ENCODE measurements at places on chromosomes 6 and 20.

GRCh38 chr20:33927724-33928123, 66.0 kb upstream of the RALY start:
- no peak for DNase-seq

- DNase-seq: peak; percentile 93
Observed at GRCh38 chr6:30730601-30731435, 10.7 kb downstream of the TUBB start.

DNA sequence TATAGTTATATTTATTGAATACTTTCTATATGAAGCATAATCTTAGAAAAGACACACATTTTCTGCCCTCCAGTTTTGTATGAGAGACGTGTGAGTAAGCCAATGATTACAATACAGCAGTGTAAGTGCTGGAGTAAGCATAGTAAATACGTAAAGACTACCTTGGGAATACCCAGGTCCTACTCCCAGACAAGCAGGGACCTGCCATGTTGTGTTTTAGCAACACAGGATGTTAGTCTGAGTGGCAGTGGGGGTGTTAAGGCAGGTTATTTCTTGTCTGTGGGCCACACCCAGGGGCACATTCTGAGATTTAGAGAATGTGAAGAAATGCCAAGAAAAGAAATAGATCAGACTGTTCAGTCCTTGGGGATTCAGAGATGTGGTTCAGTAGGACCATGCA, 34.3 kb upstream of the RNF144B start:
- no peak for DNase-seq

- DNase-seq: no peak
Observed at GRCh38 chr6:8084586-8084985, 17.8 kb downstream of the EEF1E1 start.

DNA sequence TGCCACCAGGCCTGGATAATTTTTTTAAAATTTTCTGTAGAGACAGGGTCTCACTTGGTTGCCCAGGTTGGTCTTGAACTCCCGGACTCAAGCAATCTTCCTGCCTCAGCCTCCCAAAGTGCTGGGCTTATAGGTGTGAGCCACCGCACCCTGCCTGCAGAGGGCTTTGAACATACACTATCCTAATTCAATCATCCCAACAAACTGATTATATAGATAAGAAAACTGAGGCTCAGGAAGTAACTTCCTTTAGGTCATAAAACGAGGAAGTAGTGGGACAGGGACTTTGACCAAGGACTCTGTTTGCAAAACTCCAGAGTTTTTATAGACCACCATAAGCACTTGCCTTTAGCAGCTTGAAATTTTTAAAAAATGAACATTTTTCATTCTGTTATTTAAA, 5.0 kb upstream of the BANF2 start:
- DNase-seq: no peak

DNA sequence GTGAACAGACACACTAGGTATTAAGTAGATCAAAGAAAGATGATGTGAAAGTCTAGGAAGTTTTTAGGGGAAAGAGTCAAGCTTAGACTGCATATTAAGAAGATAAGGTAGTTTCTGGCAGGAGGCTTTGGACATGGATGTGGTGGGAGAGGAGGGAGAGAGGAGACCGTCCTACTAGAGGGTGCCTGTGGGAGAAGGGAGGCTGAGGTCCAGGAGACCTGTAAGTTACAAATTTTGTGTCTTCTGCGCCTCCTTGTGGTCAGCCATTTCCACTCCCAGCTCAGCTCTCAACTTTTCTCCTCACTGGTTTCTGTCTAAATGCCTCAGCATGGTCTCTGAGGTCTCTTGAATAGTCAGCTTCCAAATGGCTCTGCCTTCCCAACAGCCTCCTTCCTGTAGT, 193.5 kb downstream of the UNC5CL start:
- peak; percentile 51 for DNase-seq

GRCh38 chr6:111113336-111114086, 26.2 kb downstream of the SLC16A10 start:
- peak; percentile 74 for DNase-seq
